ENCODE measurements at places on chromosomes 6 and 20.

DNA sequence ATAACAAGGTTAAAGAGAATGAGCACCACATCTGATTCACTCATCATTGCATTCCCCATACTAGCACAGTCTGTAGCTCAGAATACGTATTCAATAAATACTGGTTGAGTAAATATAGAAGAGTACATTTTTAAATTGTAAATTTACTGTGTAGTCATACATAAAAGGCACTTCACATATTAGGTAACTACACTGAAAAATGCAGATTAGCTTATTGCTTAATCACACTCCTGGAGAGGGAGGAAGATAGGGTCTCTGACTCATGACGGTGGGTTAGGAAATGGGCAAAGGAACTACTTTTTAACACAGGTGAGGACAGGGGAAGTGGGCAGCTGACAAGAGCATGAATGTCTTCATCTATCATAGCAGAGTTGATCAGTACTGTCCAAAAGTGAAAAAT lies 133.2 kb downstream of the TBC1D32 start:
- DNase-seq: no peak

DNA sequence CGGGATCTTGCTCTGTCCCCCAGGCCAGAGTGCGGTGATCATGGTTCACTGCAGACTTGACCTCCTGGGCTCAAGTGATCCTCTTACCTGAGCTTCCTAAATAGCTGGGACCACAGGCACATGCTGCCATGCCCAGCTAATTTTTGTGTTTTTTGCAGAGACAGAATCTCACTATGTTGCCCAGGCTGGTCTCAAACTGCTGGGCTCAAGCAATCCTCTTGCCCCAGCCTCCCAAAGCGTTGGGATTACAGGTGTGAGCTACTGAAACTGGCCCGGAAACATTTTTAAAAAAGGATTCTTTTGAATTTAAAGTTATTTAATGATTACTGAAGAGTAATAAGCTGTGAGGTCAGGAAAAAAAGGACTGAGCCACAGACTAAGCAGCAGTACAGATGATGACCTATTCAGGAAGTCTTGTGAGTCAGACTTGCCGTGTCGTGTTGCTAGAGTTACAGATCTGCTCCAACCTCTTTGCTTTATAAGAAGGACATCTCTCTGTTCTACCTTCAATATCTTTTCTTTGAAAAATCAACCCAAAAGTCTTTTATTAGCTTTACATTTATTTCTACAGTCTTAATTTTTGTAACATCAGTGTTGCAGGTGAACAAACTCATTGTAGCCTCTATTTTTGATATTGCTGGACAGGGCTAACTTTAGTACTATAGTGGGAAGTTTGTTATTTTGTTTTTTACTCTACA lies 108.7 kb downstream of the NCOA3 start:
- peak; percentile 58 for DNase-seq

GRCh38 chr6:84093441-84094435 lies 60.2 kb downstream of the MRAP2 start:
- no peak for DNase-seq

- DNase-seq: no peak
Measured at GRCh38 chr20:23327617-23328333, 22.8 kb upstream of the NXT1 start.

GRCh38 chr6:43790031-43790430 lies 20.0 kb downstream of the VEGFA start:
- no peak for DNase-seq

GRCh38 chr6:9621276-9621675 lies 793.6 kb downstream of the TFAP2A start:
- DNase-seq: no peak

DNA sequence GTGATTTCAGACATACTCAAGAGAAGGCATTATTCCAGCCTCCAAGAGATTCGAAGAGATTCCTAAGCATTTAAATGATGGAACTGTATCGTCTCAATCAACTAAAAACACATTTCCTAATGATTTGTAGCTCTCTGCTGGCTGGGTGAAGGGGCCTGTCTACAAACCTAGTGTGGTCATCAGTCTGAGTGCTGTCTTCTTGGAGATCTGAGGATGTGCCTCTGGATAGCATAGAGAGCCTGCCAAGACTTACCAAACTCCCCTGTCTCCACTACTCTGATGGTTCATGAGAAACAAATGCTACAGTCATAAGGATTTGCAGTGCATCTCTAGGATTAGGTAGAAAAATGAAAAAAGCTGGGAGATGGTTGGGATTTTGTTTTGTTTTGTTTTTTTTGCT lies 176.9 kb upstream of the CITED2 start:
- DNase-seq: no peak

- no peak for DNase-seq
Measured at GRCh38 chr6:5809450-5809849, 197.3 kb downstream of the NRN1 start.

GRCh38 chr6:124699038-124699437 lies 263.2 kb upstream of the RNF217 start:
- no peak for DNase-seq

- DNase-seq: no peak
Measured at GRCh38 chr6:115999235-115999634, 61.5 kb downstream of the FRK start.

GRCh38 chr6:44064089-44064947 lies 62.9 kb downstream of the MRPL14 start:
- no peak for DNase-seq

GRCh38 chr6:14726816-14727493 lies 518.9 kb upstream of the JARID2 start:
- DNase-seq: no peak

DNA sequence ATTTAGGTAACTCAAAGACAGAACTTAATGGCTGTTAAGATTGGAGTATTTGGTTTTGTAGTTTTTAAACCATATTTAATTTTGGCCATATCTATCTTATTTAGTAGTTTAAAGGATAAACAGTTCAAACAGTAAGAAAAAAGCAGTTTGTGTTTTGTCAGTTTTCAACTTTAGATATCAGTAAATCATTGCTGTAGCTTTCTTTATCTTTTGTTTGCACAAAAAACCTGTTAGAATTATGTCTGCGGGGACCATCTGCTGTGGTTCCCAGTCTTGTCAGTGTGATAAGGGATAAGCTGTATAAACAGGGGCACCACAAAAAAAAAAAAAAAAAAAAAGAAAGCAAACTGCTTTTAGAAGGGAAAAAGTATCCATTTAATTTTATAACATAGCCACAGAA lies 40.9 kb downstream of the CDKAL1 start:
- DNase-seq: no peak

DNA sequence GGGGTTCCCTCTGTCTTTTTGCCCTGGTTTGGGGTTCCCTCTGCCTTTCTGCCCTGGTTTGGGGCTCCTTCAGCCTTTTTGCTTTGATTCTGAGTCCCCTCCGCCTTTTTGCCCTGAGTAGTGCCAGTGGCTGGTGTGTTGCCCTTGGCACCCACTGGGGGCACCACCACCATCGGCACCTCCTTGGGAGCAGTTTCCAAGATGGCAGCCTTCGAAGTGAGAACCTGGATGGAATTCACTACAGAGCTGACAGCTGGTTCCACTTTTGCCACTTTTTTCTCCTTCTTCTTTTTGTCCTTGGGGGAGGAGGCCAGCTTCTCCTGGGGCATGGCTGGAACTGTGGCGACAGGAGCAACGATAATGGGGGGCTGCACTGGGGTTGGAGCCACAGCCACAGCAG lies 22.2 kb downstream of the RRBP1 start:
- no peak for DNase-seq

DNA sequence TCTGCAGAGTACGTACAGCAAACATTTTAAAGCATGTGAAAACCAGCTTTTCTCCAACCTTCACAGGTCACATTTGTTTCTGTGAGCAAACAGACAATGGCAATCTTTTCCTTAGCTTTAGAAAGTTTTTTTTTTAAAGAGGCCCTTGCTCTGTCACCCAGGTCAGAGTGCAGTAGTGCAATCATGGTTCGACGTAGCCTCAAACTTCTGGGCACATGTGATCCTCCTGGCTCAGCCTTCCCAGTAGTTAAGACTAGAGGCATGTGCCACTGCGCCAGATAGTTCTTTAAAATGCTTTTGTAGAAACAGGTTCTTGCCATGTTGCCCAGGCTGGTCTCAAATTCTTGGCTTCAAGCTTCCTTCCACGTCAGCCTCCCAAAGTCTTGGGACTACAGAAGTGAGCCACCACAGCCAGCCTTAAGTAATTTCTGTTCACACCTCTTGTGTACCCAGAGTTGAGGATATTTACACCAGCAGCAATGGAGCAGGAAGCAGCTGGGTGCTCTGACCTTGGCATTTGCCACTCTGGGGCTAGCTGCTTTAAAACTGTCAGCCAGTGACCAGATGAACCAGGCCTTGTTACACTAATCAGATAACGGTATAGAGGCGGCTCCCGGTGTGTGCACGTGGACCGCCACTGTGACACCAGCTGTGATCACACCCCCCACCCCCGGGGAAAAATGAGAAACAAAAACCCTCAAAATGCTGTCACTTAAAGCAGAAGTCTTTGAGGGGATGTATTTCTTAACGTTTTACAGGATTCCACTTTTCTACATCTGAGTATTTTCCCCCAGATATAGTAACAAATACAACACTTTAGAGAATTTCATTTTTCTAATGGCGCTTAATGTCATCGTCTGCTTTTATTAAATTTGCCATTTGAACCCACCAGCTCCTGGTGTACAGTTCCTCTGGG lies 71.3 kb downstream of the AKAP12 start:
- no peak for DNase-seq

DNA sequence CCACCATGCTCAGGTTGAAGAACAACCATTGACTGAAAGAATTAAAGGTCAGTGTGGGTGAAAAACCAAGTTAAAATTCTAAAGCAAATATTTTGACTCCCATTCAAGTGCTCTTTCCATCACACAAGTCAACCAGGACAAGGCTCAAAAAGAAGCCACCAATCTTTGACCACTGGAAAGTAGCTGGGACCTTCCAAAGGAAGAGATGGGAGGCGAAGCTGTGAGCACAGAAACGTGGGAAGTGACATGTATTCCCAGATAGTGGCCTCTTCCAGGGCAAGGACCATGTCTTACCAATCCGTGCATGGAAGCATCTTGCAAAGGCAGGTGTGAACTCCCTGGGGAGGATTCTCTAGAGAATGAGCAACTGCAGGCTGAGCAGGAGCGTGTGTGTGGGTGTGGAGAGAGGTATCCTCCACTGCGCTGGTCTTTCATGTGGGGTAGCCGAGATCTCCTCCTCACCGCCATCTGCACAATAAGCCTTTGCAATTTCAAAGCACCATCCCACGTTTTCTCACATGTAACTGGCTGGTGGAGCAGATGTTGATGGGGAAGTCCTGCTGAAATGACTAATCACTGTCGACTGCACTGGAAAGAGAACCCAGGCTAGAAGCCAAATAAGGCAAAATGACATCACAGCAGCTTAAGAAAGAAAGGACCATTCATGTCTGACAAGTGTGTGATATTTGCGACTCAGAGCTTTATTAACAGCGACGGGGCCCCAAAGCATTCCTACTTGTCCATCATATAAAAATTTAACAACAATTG lies 189.4 kb upstream of the RREB1 start:
- DNase-seq: no peak

DNA sequence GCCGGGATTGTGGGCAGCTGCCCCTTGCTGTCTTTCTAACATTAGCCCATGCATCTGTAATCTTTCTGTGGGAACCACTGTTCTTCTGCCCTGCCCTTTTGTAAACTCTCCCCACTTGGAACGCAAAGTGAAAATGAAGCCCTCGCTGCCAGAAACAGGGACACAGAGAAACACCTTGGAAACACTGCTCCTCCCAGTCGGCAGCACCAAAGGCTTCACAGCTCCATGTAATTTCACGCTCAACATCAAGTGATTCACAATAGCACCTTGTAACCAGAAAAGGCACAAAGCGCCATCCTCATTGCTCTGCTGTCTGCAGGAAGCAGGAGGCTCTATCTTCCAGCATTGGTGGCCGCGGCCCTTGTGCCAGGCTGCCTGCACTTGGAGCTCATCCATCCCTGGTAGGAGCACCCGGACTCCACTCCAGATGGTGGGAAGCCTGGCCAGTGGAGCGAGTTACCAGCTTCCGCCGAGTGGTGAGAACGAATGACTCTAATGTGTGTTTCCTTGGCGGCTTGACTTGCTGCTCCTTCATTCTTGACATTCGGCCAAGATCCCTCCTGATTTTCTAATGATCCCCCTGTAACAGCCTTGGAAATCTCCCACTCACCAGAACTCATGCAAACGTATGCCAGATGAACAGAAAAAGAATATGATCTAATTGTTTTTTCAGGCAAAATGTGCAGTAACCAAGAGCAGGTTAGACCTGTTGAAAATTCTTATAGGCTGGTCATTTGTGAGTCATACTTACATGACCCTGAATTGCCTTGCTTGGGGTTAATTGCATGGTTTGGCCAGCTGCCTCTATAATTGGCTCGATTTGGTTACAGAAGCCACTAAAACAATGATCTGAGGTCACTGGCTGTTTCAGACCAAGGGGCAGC lies 169.1 kb upstream of the CDYL start:
- no peak for DNase-seq
